Stimulated activated CD4-positive, alpha-beta T cell treated with anti-CD3 and anti-CD28 coated beads, Interleukin-1b, Interleukin-23, amount 100 ng/mL, for 1 hour (primary cell): ENCODE measurements at places on chromosomes 2 and 18.

- DNase-seq: no peak
Observed at GRCh38 chr2:11869391-11869991, 123.1 kb downstream of the LPIN1 start.

DNA sequence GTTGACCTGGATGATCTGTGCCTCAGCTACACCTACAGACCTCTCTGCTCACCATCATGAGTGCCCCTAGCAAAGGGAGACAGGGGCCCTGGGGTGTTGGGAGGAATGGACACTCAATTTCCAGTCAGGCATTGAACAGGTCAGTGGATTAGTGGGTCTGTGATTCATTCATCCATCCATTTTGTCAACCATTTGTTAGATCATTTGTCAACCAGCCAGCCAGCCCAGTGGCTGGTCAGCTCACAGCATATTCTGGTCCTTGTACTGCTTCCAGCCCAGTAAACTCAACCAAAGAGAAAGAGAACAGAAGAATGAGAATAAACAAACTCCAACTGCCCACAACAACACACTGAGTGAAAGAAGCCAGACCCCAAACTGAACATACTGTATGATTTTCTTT lies 4.6 kb upstream of the KLF11 start:
- DNase-seq: no peak

- DNase-seq: no peak
Observed at GRCh38 chr2:86608832-86609410, 14.7 kb downstream of the RNF103 start.

- DNase-seq: no peak
Observed at GRCh38 chr2:16405551-16405950, 260.1 kb downstream of the CYRIA start.

GRCh38 chr2:239773228-239774141 lies 251.7 kb downstream of the NDUFA10 start:
- no peak for DNase-seq

DNA sequence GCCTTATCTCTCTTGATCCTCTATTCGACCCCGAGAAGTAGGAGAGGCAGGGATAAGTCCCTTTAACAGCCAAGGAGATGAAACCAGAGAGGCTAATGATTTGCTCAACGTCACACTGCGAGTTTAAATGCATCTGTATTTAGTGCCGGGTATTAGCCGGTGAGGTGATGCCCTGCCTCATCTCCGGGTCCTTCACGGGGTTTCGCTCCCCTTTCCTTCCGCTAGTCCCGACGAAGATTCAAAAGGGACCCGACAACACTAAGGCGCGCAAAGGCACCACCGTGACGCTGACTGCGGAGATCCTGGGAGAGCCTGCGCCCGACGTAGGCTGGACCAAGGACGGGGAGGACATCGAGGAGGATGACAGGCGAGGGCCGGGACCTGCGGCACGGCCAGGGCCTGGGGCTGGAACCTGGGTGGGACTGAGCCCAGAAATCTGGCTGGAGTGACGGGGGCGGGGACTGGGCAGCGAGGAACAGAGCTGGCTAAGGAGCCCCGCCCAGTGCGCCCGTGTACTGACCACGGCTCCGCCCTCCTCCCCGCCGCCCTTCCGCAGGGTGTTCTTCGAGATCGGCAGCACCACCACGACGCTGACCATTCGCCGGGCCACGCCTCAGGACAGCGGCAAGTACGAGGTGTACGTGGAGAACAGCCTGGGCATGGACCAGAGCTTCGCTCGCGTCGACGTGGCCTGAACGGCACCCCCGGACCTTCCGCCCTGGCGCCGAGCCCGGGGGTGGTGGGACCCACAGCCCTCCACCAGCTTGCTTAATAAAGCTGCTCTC lies 1.0 kb upstream of the GMPPA start:
- no peak for DNase-seq

DNA sequence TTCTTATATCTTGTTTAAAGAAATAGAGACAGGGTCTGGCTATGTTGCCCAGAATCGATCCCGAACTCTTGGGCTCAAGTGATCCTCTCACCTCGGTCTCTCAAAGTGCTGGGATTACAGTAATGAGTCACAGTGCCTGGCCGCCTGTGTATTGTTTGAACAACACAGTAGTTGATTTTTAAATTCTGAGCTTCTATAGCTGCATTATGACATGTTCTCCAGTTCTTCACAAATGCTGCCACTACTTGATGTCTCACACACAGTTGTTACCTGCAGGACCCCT lies 7.7 kb upstream of the RHOB start:
- no peak for DNase-seq

DNA sequence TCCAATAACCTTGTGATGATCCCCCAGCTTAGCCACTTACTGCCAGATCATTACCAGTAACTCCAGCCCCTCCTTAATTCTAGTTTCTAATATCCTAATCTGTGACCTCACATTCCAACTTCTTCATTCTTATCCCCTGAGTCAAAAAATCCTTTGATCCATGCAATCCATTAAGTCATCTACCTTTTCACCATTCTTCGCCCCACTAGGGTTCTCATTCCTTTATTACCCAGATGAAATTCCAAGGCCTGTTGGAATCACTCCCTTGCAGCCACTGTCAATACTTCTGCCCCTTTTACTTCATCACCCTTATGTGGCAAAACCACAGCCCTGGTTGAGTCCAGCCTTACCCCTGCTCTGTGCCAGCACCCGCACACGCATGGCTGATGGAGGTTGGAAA lies 20.3 kb upstream of the IL36G start:
- no peak for DNase-seq

- DNase-seq: no peak
Observed at GRCh38 chr2:173448938-173449471, 94.3 kb downstream of the CDCA7 start.

DNA sequence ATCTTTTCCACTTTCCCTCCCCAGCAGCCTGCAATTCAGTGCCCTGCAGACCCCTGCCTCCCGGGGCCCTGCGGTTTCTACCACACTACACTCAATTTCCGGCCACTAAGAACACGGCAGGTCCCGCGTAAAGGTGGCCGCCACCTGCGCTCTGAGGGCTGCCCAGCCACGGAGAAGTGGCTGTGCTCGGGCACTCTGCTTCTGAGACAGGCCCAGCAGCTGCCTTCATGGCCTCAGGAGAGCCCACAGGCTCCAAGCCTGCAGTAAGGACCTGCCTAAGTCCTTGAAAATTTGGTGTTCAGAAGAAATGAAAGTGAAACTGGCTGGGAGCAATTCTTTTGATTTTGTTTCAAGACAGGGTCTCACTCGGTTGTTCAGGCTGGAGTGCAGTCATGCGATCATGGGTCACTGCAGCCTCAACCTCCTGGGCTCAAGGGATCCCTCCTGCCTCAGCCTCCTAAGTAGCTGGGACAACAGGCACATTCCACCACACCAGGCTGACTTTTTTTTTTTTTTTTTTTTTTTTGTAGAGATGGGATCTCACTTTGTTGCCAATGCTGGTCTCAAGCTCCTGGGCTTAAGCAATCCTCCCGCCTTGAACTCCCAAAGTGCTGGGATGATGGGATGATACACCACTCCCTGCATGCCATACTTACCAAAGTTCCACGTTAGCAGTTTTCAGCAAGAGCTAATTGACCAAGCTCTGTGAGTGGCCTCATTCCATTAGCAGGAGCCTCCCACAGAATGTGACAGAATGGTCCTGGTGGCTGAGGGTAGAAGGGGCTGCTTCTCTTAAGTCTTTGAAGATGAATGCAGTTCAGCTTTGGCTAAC lies 14.6 kb upstream of the ALPP start:
- DNase-seq: no peak

DNA sequence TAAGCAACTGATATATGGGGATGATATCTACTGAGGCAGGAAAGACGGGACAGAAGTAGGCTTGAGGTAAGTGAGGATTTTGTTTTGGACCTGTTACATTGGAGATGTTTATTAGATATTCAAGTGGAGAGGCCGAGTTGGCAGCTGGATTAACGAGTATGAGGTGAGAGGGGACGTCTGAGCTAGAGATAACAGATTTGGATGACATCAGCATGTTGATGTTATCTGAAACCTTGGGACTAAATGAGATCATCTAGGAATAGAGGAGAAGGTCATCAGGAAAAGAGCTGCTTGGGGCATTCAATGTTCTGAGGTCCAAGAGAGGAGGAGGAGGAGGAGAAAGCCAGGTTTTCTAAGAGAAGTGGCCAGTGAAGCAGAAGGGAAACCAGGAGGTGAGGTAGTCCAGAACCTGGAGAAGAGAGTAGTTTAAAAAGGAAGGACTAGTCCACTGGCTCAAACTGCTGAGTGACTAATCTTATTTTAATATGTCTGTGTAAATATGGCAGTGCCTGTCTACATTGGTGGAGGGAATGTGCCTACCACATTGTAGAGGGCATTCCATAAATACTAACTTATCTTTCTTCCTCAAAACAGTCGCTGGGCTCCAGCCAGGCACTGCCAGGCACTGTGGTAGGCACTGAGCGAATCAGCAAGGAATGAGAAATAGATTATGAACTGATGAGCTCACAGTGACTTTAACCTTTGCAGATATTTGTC lies 488.3 kb downstream of the DLGAP1 start:
- DNase-seq: no peak

- DNase-seq: no peak
Observed at GRCh38 chr2:151111599-151112278, 149.9 kb downstream of the RBM43 start.

DNA sequence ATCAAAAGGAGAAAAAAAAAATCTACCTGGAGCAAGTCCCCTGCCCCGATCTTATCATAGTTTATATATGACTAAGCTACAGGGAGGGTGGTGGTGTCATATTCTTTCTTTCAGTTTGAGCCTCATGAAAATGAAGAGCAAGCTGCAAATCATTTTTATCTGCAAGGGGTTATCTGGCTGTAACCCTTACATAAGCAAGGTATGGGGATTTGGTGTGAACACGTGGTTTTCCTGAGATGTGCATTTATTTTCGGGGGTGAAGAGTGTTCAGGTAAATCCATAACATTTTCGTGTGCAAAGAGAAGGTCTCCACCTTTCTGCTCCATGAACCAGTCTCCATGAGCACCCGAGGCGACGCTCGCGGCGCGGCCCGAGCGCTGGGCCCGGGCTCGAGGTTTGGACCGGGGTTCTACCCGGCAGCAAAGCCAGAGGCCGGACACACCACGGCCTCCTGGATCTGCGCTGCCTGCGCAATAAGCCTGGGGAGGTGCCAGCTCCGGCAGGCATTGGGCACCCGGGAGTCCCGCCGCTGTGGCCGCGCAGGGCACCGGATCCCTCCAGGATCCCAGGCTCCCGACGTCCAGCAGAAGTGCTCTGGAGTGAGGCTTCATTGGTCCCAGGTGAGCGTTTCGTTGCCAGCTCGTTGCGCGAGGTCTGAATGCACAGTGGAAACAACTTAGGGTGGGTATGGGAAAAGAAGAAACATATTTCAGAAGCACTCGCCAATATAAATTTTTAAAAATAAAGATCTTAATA lies 36.1 kb upstream of the GPD2 start:
- DNase-seq: no peak
